ENCODE measurements at places on chromosomes 4 and X.

GRCh38 chr4:158870626-158871334 lies 102.0 kb downstream of the FNIP2 start:
- DNase-seq = no peak

GRCh38 chr4:168637872-168638756 lies 141.3 kb downstream of the PALLD start:
- no peak for DNase-seq

DNA sequence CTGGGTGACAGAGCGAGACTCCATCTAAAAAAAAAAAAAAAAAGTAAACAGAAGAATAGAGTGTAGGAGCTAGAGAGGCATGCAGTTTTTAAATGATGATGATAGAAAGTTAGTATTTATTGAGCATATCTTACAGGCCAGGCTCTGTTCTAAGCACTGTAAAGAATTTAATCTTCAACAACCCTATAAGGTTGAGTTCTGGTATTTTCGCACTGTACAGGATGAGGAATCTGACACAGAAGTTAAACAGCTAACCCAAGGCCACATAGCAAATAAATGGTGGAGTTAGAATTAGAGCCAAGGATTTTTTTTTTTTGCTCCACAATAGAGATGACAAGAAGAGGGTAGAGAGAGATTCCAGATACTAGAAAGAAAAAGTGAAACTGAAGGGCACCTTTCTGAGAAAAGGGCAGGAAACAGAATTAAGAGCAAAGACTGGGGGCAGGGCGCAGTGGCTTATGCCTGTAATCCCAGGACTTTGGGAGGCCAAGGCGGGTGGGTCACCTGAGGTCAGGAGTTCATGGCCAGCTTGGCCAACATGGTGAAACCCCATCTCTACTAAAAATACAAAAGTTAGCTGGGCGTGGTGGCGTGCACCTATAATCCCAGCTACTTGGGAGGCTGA lies 56.1 kb downstream of the KLHL5 start:
- no peak for DNase-seq

GRCh38 chr4:38390969-38391545 lies 272.9 kb upstream of the KLF3 start:
- DNase-seq = no peak

DNA sequence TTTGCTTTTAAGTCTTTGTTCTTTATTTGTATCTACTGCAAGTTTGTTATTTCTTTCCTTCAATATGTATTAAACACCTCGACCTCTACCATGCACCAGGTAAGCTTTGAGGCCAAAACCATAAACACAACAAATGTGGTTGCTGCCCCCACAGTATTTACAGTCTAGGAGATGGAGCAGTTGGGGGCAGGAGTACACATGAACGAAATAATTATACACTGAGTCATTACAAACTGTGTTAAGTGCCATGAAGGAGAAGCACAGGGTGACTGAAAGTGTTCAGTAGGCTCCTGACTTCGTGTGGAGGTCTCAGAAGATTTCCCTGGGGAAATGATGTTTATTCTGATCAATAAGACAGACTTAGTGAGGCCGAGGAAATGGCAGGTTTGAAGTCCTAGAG lies 30.3 kb downstream of the SLC25A43 start:
- DNase-seq = no peak

- no peak for DNase-seq
Measured at GRCh38 chrX:138756234-138756633, 44.7 kb upstream of the FGF13 start.
